ENCODE measurements at places on chromosomes 12 and 14. TPM values are rescaled to one million over a fixed set of nuclear protein-coding genes. Genes with fewer than 3 reads are reported as not detected.

- DNase-seq, result no peak
Observed at GRCh38 chr14:49303946-49304516, 282.1 kb downstream of the RPS29 start.

Gene PLCZ1
- total RNA-seq, result not detected

- DNase-seq, result no peak
Observed at GRCh38 chr12:102343361-102344121, 136.8 kb downstream of the IGF1 start.

- no peak for DNase-seq
Observed at GRCh38 chr12:113766879-113767878, 198.9 kb downstream of the RBM19 start.

- no peak for DNase-seq
Observed at GRCh38 chr12:2970744-2971143, 11.5 kb downstream of the TEAD4 start.

Data from lower lobe of right lung (tissue), 2 donors.